ENCODE measurements at places on chromosomes 4 and X. TPM values are rescaled to one million over a fixed set of nuclear protein-coding genes. Genes with fewer than 3 reads are reported as not detected.

The CXorf38 gene
- 49.1 TPM for total RNA-seq

The REELD1 gene
- 0.11 TPM for total RNA-seq

The ELOVL6 gene
- 4.1 TPM for total RNA-seq

DNA sequence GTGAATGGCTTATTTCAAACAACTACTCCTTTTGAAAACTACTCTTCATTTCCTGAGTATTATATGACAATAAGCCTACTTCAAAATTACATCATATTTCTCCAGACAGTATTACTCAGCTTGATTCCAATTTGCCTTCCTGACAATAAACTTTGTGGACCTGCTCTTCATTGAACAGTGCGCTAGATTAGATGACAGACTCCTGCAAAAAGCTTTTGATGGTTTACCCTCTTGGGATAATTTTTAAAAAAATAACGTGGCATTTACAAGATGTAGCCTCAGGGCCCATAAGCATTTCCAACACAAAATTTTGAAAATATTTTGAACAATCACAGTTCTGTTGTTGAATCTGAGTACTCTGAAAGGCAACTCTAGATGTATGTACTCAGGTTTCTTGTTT, 25.9 kb downstream of the MGAT4D start:
- H3K36me3 ChIP-seq, result no peaks in the 10 kb centered on the region
- H3K4me3 ChIP-seq, result no peak overlapping the region
- no peaks in the 10 kb centered on the region for H3K27me3 ChIP-seq
- no peak overlapping the region for H3K27ac ChIP-seq
- no peak for DNase-seq
- H3K4me1 ChIP-seq, result no peaks in the 10 kb centered on the region

DNA sequence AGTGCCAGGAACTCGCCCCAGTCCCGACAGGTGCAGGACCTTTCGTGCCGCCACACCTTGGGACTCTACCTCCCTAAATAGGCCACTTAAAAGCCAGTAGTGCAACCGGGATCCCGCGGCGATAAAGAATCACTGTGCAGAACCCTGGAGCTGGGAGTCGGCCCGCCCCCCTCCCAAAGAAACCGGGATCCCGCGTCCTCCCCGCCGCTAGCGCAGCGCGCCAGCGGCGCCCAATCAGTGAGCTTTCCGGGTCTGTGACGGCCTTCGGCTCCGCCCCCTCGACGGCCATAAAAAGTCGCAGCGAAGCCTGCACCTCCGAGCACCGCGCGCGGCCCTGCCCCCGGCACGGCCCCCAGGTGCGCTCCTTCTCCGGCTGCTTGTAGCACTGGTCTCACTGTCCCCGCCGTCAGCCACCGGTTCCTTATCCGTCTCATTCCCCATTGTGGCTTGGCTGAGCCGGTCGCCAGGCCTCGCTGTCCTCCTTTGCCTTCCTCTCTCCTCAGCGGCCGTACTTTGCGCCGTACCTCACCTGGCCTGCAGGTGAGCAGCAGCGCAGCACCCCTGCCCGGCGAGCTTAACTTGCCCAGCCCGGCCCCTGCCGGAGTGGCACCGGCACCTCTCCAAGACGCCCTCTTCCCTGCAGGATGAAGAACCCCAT, at the start of gene LRAT:
LRAT (plus strand) TSS at position 318 of the 658 bp plus-strand sequence; CDS start at position 645, 327 bp downstream.
- peak within 1 kb of the TSS; percentile 44 for H3K4me3 ChIP-seq
- peaks cover 4% of the 10 kb centered on the region for H3K4me1 ChIP-seq
- no peaks in the 10 kb centered on the region for H3K27me3 ChIP-seq
- no peaks in the 10 kb centered on the region for H3K36me3 ChIP-seq

DNA sequence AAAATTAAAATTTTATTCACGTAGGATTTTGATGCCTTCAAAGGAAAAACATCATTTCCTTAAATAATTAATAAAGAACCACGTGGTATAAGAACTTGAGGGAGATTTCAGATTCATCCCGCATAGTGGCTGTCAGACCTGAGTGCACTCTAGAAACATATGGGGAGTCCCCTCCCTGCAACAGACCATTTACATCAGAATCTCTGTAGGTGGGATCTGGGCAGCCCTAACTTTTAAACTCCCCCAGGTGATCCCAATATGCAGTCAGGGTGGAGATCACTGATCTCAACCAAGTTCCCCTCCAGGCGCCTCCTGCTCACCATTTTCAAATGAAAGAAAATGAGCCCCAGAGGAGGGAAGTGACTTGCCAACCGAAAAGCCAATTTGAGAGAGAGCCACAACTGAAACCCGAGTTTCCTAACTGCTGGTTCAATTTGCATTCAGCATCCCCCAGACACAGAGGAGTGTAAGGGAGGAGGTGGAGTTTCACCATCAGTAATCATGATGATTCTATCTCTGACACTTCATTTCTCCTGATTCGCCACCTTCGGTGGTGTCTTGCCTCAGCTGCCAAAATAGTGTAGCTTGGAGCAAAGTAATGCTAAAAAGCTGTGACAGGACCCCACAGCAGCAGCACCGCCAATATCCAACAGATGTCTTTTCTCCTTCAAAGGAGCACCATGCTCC, 11.4 kb downstream of the RNF150 start:
- H3K4me3 ChIP-seq, result no peak overlapping the region
- DNase-seq, result no peak
- H3K4me1 ChIP-seq, result no peaks in the 10 kb centered on the region
- no peak overlapping the region for H3K27ac ChIP-seq
- H3K27me3 ChIP-seq, result no peaks in the 10 kb centered on the region

DNA sequence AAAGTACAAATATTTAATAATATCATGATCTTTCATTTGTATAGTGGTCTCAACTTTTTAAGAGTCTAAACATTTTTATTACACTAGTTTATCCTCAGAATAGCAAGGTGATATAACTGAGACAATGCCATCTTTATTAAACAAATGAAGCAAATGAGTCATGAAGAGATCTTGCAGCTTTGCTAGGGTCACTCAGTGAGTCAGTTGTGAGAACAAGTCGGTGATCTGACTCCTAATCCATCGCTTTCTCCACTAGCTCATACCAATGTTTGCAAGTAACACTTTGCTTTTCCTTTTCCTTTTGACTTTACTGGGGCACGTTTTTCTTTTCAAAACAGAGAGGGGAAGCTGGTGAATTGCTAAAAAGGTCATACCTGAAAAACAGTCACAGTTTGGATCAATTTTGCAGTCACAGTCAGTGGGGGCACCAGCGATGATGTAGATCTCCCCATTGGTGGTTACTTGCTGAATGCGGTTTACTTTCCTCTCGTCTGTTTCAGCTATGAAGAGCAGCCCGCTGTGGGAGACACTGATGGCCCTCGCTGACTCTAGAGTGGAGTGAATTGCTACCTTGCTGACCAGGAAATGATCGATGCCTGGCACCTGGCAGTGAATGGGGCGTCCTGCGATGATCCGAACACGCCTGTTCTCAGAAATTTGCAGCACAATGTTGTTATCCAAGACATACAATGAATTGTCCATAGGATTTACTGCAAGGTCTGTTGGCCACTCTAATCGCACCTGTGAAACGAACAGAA, 75.7 kb downstream of the SH2D1A start:
- no peaks in the 10 kb centered on the region for H3K27me3 ChIP-seq
- H3K4me3 ChIP-seq, result no peak overlapping the region
- H3K27ac ChIP-seq, result no peak overlapping the region
- no peak for DNase-seq
- H3K4me1 ChIP-seq, result no peaks in the 10 kb centered on the region

DNA sequence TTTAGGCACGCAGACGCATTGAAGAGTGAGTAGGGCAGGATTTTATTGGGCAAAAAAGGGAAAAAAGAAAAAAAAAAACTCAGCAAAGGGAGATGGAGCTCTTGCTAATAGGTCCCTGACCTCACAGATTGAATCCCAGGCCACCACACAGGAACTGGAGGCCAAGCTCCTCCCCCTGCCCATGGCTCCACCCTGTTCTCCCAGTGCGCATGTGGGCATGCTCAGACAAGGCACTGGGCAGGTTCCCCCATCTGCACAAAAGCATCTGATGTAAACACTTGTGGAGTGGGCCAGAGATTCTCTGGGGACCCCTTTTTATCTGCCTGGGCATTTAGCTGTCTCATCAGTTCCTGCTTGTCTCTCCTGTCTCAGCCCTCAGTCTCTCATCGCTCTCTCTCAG, 9.5 kb downstream of the FRMD7 start:
- DNase-seq, result no peak
- no peaks in the 10 kb centered on the region for H3K4me1 ChIP-seq
- no peak overlapping the region for H3K4me3 ChIP-seq
- no peaks in the 10 kb centered on the region for H3K36me3 ChIP-seq
- no peaks in the 10 kb centered on the region for H3K27me3 ChIP-seq

DNA sequence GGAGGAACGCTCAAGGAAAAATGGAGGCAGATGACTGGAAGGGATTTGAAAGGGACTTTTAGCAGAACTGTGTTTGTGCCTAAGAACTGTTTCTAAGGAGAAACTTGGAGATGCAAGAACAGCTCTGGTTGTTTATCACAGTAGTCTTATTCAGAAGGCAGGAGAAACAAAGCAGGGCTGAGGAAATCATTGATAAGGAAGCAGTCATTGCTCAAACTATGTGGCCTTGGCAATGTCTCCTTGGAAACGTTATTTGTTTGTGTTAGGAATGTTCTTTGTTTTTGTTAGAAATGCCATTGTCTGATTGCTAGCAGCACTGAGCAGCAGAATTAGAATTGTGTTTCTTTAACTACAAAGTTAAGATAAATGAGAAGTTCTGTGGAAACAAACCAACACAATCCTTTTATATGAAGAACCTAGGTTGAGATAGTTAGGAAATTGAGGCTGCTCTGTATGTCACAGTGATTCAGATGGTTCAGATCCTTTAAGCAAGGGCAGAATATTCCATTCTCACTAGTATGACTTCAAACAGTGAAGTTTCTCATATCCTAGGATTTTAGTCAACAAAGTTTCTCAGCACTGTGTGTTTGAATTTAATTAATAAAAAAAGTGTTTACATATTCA, 1191.3 kb upstream of the IGFBP7 start:
- H3K27ac ChIP-seq, result no peak overlapping the region
- no peaks in the 10 kb centered on the region for H3K36me3 ChIP-seq
- peaks cover 6% of the 10 kb centered on the region for H3K4me1 ChIP-seq

- no peak overlapping the region for H3K4me3 ChIP-seq
- no peaks in the 10 kb centered on the region for H3K36me3 ChIP-seq
- peak; percentile 10 for DNase-seq
- H3K27me3 ChIP-seq, result no peaks in the 10 kb centered on the region
These were observed 21.2 kb upstream of the FAM156A start for GRCh38 chrX:52979568-52979967.

GRCh38 chr4:20297783-20298182, 46.1 kb downstream of the SLIT2 start:
- no peaks in the 10 kb centered on the region for H3K27me3 ChIP-seq
- no peaks in the 10 kb centered on the region for H3K36me3 ChIP-seq
- no peak overlapping the region for H3K4me3 ChIP-seq
- H3K27ac ChIP-seq, result no peak overlapping the region

GRCh38 chr4:123744664-123745290, 348.2 kb downstream of the SPRY1 start:
- H3K27ac ChIP-seq, result no peak overlapping the region
- no peak overlapping the region for H3K4me3 ChIP-seq
- H3K27me3 ChIP-seq, result no peaks in the 10 kb centered on the region
- no peaks in the 10 kb centered on the region for H3K36me3 ChIP-seq
- DNase-seq, result peak; percentile 3

DNA sequence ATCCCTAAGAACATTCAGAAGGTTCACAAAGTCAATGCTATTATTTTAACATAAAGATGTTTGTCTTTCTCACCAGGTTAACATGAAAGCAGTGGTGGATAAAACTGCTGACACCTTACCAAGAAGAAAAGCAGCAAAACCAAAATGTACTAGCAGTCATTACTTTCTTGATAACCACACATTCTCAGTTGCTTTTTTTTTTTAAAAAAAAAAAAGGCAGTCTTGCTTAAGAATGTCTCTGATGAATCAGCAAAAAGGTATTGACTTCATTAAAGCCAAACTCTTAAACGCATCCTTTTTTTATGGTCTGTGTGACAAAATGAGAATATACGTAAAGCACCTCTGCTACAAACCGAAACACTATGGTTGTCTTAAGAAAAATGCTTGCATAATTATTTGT, 31.9 kb downstream of the CDKL2 start:
- no peak for DNase-seq
- H3K27ac ChIP-seq, result no peak overlapping the region
- no peak overlapping the region for H3K4me3 ChIP-seq
- H3K27me3 ChIP-seq, result no peaks in the 10 kb centered on the region
- no peaks in the 10 kb centered on the region for H3K4me1 ChIP-seq

DNA sequence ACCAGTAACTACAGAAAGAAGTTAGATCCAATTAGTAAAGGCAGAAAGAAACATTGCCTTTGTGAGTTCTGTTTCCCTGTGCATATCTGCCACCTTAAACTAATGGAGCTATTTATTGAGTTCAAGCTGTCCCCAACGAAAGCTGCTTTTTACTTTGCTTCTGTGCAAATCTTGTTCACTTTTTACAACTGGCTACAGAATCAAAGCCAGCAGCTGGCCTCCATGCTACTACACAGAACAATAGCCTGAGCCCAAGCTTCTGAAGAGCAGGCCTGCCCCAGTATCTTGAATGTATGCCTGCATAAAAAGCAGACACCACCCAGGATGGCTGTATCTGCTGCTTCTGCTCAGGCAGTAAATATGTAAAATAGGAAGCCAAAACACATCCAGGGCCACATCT, 28.1 kb downstream of the ANK2 start:
- no peak overlapping the region for H3K27ac ChIP-seq
- DNase-seq, result no peak
- no peaks in the 10 kb centered on the region for H3K36me3 ChIP-seq
- H3K4me3 ChIP-seq, result no peak overlapping the region
- H3K4me1 ChIP-seq, result no peaks in the 10 kb centered on the region
- no peaks in the 10 kb centered on the region for H3K27me3 ChIP-seq

DNA sequence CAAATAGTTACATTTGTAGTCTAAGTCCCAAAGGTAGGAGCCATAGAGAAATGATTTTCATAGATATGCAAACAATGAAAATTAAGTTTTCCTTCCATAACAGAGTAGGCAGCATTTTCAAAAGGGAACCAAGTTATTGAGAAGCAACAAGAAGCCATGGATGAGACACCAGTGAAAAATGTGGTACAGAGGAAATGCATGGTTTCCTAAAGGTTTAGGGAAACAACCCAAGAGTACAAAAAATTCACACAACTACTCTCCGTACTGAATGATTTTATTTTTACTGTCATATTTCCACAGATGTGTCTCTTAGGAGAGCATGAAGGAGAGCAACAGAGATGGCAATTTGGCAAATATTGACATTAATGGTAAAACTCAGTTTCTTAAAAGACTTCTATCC, 1408.9 kb upstream of the PCDH7 start:
- no peak overlapping the region for H3K27ac ChIP-seq
- no peak for DNase-seq
- H3K4me1 ChIP-seq, result no peaks in the 10 kb centered on the region
- no peaks in the 10 kb centered on the region for H3K36me3 ChIP-seq
- no peaks in the 10 kb centered on the region for H3K27me3 ChIP-seq

- DNase-seq, result peak; percentile 75
- peak within 1 kb of the TSS; percentile 43 for H3K4me3 ChIP-seq
- peaks cover 8% of the 10 kb centered on the region for H3K4me1 ChIP-seq
- no peaks in the 10 kb centered on the region for H3K36me3 ChIP-seq
- no peaks in the 10 kb centered on the region for H3K27me3 ChIP-seq
These were observed at the start of gene MCUB for GRCh38 chr4:109559983-109560686. MCUB (plus strand) TSS chr4:109560246; CDS start chr4:109560338, 92 bp downstream.

All from thyroid gland (tissue), 4 donors.